Liver (tissue), 10 donors: ENCODE measurements at places on chromosomes 16 and 17. TPM values are rescaled to one million over a fixed set of nuclear protein-coding genes. Genes with fewer than 3 reads are reported as not detected.

DNA sequence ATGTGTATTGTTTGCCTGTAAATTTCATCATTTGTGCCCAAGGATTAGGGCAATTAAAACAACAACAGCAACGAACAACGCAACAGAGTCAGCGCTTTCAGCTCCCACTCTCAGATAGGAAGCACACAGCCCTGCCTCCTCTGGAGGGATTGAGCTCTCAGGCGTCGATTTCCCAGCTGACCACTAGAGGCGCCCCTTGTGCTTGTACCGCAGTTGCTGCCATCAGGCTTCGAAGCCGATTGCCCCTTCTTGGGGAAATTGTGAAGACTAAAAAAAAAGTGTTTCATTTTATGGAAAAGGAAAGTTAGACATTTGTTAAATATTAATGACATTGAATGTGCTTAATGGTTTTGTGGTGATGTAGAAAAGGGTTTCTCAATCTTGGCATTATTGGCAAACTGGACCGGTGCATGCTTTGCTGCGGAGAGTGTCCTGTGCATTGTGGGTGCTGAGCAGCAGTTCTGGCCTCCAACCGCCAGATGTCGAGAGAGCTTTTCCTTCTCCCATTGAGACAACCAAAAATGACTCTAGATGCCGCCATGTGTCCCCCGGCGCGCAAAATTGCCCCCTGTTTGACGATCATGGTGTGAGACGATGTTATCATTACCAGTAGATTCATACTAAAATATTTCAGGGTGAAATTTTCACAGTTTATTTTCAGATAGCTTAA is 650.4 kb upstream of the RBFOX1 start:
- no peaks in the 10 kb centered on the region for H3K27me3 ChIP-seq
- no peaks in the 10 kb centered on the region for H3K4me1 ChIP-seq
- no peak overlapping the region for H3K4me3 ChIP-seq
- no peaks in the 10 kb centered on the region for H3K36me3 ChIP-seq
- DNase-seq = no peak

DNA sequence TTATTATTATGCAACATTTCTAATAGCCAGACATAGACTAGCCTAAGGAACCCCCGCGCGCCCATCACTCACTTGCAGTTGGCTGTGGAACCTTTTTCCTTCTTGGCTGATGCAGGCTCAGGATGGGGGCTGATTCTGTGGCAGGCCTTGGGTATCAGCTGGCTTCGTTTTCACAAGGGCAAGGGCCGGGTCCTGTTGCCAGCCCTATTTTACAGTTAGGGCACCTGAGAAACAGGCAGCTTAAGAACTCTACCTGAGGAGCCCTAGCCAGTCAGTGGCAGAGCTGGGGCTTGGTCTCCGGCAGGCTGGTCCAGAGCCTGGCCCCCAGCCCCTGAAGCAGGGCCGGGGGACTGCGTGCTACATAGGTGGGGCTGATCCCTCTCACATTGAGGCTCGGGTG is 28.7 kb downstream of the ADGRG5 start:
- no peaks in the 10 kb centered on the region for H3K27me3 ChIP-seq
- no peaks in the 10 kb centered on the region for H3K4me1 ChIP-seq
- H3K4me3 ChIP-seq = no peak overlapping the region
- no peaks in the 10 kb centered on the region for H3K36me3 ChIP-seq
- no peak overlapping the region for H3K27ac ChIP-seq
- no peak for DNase-seq

GRCh38 chr16:21277927-21278706 is at the start of gene CRYM:
CRYM (minus strand) TSS chr16:21278290; CDS start chr16:21278251, 39 bp downstream.
- H3K27me3 ChIP-seq = no peaks in the 10 kb centered on the region
- H3K4me1 ChIP-seq = no peaks in the 10 kb centered on the region
- no peaks in the 10 kb centered on the region for H3K36me3 ChIP-seq
- peak within 1 kb of the TSS; percentile 73 for H3K4me3 ChIP-seq
- DNase-seq = peak; percentile 78

DNA sequence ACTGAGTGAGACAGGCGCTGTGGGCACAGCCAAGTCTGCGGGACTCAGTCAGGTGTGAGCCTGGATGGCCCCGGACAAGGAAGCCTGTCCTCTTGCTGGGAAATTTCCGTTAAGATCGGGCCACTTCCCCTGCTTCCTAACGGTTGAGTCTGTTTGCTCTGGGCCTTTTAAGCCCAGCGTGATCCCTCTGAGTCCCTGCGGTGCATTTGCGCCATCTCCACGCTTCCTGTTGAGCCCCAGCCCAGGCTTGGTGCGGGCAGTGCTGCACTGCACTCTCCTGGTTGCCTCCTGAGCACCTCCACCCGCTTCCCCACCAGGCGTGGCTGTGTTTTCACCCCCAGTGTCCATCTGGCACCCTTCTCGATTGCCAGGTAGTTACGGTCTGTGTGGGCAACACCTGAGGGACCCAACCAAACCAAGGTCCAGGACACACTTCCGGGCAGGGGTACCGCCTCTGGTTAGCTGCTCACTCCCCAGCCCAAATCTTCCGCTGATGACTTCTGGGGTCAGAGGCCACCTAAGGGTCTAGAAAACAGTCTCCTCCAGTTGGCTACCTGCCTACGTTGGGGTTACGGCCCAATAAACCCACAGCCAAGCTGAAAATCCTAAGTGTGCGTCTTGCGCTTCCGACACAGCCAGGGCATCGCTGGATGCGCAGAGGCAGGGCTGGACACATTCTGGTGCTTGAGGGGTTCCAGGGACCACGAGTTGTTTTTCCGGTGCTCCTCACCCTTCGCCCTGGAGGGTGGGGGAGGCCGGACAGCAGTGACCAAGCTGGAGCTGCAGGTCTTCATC is 1.4 kb upstream of the SLC25A10 start:
- peak overlapping the region; percentile 83 for H3K27ac ChIP-seq
- H3K4me3 ChIP-seq = no peak overlapping the region
- H3K36me3 ChIP-seq = peaks cover 3% of the 10 kb centered on the region
- no peak for DNase-seq
- no peaks in the 10 kb centered on the region for H3K27me3 ChIP-seq

- H3K27ac ChIP-seq = no peak overlapping the region
- H3K27me3 ChIP-seq = no peaks in the 10 kb centered on the region
- no peak for DNase-seq
- no peaks in the 10 kb centered on the region for H3K4me1 ChIP-seq
Measured at GRCh38 chr16:86424985-86425384, 85.3 kb upstream of the FOXF1 start.

- no peaks in the 10 kb centered on the region for H3K27me3 ChIP-seq
- H3K4me3 ChIP-seq = no peak overlapping the region
Measured at GRCh38 chr17:27824745-27825144, 24.4 kb upstream of the NOS2 start.

- no peaks in the 10 kb centered on the region for H3K4me1 ChIP-seq
- H3K4me3 ChIP-seq = no peak overlapping the region
- no peaks in the 10 kb centered on the region for H3K36me3 ChIP-seq
- no peak overlapping the region for H3K27ac ChIP-seq
- no peak for DNase-seq
- no peaks in the 10 kb centered on the region for H3K27me3 ChIP-seq
Measured at GRCh38 chr17:57614742-57615141, 130.4 kb downstream of the CCDC182 start.

DNA sequence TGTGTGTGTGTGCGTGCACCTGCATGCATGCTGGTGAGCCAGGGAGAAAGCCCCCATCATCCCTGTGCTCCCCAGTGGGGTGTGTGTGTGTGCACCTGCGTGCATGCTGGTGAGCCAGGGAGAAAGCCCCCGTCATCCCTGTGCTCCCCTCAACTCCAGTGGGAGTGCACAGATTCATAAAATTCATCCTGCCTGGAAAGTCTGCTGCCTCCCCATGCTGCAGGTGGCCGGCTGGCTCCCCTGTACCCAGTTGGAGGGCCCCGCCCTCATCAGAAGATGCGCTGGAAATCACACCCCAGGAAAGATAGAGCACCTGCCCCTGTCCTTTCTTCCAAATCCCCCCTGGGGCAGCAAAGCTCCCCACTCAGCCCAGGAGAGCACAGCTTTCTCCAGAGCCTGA is 84.8 kb upstream of the DOC2B start:
- DNase-seq = no peak
- H3K4me3 ChIP-seq = no peak overlapping the region
- no peaks in the 10 kb centered on the region for H3K4me1 ChIP-seq
- no peak overlapping the region for H3K27ac ChIP-seq
- peaks cover 6% of the 10 kb centered on the region for H3K36me3 ChIP-seq

DNA sequence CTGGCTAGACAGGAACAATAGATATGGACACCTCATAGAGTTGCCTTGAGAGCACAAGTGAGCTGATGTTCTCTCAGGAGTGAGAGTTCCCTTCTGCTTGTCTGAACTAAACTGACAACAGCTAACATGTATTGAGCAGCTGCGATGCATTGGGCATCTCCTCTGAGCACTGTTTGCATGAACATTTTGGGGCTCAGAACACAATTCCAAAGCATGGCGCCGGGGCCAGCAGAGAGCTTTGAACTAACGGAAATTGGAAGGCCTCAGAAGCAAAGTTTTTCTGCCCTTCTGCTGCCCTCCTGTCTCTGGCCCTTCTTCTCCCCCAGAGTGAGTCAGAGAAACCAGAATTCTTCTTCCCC is 38.1 kb downstream of the TRPV2 start:
- no peaks in the 10 kb centered on the region for H3K4me1 ChIP-seq
- DNase-seq = no peak

Gene DRC3
- 0.61 TPM for total RNA-seq

- peak; percentile 52 for DNase-seq
- peak overlapping the region; percentile 61 for H3K27ac ChIP-seq
- peaks cover 2% of the 10 kb centered on the region for H3K4me1 ChIP-seq
- peak overlapping the region; percentile 95 for H3K4me3 ChIP-seq
Measured at GRCh38 chr17:75130632-75131277, 787 bp downstream of the NT5C start.

Gene TBC1D26
- not detected for total RNA-seq

GRCh38 chr16:68147444-68147843 is 62.3 kb downstream of the NFATC3 start:
- DNase-seq = no peak
- no peaks in the 10 kb centered on the region for H3K36me3 ChIP-seq
- no peaks in the 10 kb centered on the region for H3K27me3 ChIP-seq
- H3K4me1 ChIP-seq = peaks cover 6% of the 10 kb centered on the region

DNA sequence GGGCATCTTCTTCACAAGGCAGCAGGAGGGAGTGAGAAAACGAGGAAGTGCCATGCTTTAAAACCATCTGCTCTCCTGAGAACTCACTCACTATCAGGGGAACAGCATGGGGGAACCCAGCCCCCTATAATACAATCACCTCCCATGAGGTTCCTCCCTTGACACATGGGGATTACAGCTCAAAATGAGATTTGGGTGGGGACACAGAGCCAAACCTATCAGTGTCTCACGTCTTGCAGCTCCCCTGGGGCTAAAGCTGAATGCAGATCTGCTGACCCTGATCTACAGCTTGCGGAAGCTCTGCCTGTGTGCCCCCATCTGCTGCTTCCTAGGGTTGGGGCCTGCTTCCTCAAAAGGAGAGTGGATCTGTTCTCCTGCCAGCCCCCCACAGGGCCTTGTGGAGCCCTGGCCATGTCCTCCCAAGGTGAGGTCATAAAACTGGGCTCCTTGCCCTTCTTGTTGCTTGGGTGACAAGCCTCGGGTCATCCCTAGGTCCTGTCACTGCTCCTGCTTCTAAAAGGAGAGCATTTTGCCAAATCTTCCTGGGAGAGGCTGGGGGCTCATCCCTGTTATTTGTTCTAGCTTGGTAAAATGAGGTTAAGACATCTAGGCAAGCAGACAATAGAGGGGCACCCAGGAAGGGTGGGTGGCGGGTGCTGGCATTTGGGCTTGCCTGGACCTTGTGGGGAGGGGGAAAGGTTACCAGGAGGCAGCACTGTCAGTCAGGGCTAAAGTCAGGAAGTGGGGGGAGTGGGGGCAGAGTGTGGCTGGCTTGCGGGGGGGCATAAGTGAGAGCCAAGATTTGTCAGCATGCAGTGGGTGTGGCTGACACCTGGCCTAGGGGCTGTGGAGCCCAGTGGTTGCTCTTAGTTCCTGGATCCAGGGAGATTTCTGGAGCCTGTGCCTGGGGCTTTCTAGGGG is 16.0 kb downstream of the KRT33A start:
- H3K36me3 ChIP-seq = no peaks in the 10 kb centered on the region
- H3K4me3 ChIP-seq = no peak overlapping the region
- no peaks in the 10 kb centered on the region for H3K27me3 ChIP-seq
- H3K27ac ChIP-seq = no peak overlapping the region
- DNase-seq = no peak
- no peaks in the 10 kb centered on the region for H3K4me1 ChIP-seq

Gene TCAP
- total RNA-seq = 0.14 TPM

Gene KRTAP4-6
- total RNA-seq = not detected

Gene KRTAP4-4
- not detected for total RNA-seq

DNA sequence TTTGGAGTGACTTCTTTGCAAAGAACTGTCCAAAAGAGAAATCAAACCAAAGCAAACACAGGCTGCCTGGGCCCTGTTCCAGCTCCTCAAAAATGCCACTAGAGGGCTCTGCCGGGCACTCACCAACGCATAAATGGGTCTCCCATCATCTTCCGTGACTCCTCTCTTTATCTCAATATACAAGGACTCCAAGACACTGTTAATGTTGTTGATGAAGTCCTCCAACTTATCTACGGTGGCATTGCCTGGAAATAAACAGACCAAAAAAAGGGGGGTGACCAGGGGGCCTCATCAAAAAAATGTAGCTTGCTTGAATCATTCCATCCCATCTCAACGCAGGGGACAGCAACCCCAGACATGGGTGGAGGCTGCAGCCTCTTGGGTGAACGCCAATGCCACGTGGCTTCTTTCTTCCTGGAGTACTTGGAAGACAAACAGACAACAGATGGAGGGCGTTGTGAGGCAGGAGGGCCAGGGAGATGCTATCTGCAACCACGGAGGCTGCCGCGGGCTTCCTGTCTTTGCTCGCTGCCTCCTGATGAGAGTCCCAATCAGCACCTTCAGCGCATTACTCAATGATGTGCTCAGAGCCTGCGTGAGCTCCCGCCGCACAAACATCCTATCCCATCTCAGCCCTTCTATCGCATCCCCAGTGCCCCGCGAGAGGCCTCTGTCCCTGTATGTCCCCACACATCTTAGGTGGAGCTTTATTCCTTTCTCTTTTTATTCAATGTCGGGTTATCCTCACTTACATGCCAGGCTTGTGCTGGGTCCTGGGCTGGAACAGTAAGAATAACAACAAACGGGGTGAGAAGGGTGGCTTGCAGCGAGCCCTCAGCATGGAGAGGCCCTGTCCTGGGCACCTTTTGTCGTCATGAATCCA is 32.0 kb downstream of the KDM8 start:
- peak; percentile 69 for DNase-seq
- peaks cover 10% of the 10 kb centered on the region for H3K36me3 ChIP-seq
- peak overlapping the region; percentile 44 for H3K27ac ChIP-seq
- no peaks in the 10 kb centered on the region for H3K27me3 ChIP-seq
- no peak overlapping the region for H3K4me3 ChIP-seq
- peaks cover 6% of the 10 kb centered on the region for H3K4me1 ChIP-seq

DNA sequence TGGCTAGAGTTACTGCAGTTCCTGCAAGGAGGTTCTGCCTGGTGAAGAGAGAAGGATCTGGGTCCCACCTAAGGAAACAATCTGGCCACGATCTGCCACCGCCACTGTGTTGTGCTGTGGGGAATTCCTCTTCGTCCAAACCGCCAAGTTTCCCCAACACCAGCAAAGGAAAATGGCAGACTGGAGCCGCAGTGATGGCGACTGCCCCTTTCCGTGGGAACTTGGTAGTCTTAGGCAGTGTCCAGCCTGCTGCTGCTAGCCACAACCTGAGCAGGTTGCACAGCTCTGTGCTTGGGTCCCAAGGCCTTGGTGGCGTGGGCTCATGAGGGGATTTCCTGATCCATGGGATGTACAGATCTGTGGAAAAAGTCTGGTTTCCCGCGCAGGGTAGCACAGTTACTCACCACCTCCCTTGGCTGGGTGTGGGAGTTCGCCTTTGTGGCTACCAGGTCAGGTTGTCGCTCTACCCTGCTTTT is 28.6 kb downstream of the NFATC3 start:
- H3K36me3 ChIP-seq = no peaks in the 10 kb centered on the region
- H3K27ac ChIP-seq = no peak overlapping the region
- DNase-seq = no peak
- H3K27me3 ChIP-seq = no peaks in the 10 kb centered on the region
